Skin of body (tissue), 3 donors: ENCODE measurements at places on chromosomes 4 and X.

DNA sequence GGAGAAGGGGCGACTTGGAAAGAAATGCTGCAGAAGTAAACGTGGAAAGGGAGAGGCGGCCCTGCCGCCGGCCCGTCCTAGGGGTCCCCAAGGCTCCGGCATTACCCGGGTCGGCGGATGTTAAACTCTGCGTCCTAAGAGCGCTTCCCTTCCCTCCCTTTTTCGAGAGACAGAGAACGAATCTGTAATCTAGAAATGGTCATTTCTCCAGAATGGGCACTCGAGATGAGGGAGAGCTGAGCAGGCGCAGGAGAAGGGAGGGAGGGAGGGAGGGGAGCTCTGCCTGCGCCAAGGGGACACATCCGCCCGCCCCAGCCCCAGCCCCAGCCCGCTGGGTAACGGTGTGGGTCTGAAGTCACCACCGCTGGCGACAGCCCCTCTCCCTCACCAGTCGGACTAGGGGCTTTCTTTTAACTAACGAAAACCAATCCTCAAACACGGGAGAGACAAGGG, 1.7 kb downstream of the HCFC1 start:
- no peak for DNase-seq

DNA sequence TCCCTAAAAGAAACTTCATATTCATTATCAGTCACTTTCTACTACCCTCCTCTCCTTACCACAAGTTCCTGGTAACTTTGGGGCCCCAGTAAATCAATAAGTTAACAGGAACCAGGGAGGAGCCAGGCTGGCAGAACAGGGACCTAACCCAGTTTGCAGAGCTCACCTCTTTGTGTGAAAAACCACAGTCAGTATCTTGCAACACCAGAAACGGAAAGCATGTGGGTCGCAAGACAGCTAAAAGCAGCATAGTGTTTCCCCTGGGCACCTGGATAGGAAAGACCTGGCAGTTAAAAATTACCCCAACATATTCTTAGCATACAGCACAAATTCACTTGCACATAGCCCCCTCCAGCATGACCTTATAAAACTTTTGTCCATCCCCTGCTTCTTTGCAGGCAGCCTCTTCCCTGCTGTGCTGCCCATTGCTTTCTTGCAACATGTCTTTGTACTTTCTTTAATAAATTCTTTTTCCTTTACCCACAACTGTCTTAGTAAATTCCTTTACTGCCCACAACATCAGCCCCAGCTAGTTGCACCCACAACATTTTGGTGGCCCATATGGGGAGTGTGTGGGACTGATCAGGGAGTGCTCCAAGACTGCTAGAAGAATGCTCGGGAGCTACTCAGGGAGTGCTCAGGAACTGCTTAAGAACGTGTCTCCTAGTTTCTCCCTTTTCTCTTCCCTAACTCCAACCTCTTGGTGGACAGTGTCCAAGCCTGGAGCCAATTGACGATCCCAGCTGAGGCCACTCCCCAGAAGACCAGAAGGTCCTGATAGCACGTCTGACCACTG, 83.4 kb downstream of the MSN start:
- DNase-seq, result no peak

- DNase-seq, result no peak
Measured at GRCh38 chr4:169723207-169723965, 34.4 kb downstream of the HPF1 start.

GRCh38 chrX:3815896-3816664, 102.6 kb upstream of the PRKX start:
- DNase-seq, result no peak

DNA sequence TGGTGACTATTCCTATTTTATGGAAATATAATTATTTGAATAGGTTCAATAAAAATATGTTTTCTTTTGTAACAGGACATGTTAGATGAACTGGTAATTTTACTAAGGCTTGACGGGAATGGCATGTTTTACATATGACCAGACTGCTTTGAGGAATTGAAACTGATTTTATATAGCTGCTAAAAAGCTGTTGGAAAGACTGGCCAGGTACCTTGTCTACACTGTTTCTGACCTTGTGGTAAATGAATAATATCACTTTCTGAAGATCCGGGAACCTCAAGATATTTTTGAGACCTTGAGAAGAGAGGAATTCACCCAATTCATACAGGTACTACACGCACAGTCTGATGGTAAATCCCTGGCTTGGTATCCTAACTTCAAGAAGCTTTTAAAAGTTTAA, 42.1 kb upstream of the USP46 start:
- DNase-seq, result no peak

GRCh38 chr4:24932515-24933225, 19.8 kb upstream of the CCDC149 start:
- no peak for DNase-seq

GRCh38 chr4:41218703-41219102, 4.4 kb upstream of the APBB2 start:
- no peak for DNase-seq

GRCh38 chrX:19899217-19899788, 11.9 kb upstream of the SH3KBP1 start:
- no peak for DNase-seq

DNA sequence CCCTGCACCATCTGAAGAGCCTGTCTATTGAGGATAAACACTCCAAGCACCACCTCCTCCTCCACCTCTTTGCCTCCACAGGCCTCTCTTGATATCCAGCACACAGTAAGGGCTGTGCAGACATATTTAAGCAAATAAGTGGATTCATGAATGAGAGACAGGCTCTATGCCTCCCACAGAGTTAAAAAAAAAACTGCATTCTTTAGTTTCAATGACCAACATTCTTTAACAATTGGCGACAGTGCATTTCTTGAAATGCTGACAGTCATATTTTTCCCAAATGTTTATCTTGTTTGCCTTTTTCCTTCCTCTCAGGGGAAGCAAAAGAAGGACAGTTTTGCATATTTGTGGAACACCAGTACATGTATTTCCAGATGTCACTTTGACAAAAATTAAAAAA, 38.6 kb downstream of the MXRA5 start:
- DNase-seq, result no peak

GRCh38 chrX:153763989-153764755, at the start of gene PLXNB3:
Gene PLXNB3, plus strand, starts transcription at chrX:153764249. Its CDS starts 1,287 bp downstream, at chrX:153765536.
- no peak for DNase-seq

DNA sequence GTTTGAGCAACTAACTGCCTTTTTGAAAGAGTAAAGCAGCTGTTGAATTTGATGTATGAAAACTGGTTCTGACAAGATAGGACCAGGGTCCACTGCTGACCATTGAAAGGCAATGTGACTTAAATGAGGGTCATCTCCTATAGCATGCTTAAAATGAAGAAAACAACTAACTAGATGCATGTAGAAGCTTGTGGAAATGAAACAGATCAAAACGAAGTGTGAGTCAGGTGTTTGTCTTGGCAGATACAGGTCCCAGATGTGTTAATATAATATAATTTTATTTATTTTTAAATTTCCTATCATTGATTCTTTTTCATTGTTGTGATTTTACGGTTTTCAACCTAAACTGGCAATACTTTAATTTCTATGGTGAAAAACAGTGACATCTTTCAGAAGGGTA, 83.6 kb downstream of the ATOH1 start:
- no peak for DNase-seq

GRCh38 chr4:71133491-71133890, 140.0 kb downstream of the DCK start:
- DNase-seq, result no peak
